ENCODE measurements at places on chromosomes 13 and 19. TPM values are rescaled to one million over a fixed set of nuclear protein-coding genes. Genes with fewer than 3 reads are reported as not detected.

MEIS3 gene
- 93.7 TPM for total RNA-seq

NXNL1 gene
- not detected for total RNA-seq

ZNF836 gene
- 7.5 TPM for total RNA-seq

ALOX5AP gene
- total RNA-seq = 2.9 TPM

DNA sequence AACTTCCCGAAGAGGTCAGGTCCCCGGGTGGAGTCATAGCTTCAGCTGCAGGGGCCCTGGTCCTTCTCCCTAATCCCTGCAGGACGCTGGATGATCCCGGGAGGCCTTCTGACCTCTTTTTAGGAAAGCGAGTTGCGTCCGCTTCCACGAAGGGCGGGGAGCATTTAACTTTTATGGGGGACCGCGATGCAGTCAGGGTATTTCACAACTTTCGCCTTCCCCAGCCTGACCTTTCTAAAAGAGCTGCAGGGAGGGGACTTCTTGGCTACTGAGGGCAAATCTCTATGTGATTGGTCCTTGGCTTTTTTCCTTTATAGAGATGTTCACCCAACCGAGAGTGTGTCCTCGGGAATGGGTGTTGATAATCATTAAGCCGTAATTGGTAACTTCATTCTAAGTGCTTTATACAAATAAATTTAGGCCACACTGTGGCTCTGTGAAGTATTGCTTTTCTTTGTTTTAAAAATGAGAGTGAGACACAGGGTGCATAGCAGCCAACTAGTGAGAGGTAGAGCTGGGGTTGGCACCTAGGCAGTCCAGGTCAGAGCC, 778 bp downstream of the ZNF230 start:
- no peak for DNase-seq
- peaks cover 8% of the 10 kb centered on the region for H3K4me1 ChIP-seq
- peaks cover 10% of the 10 kb centered on the region for H3K36me3 ChIP-seq
- peak overlapping the region; percentile 88 for H3K4me3 ChIP-seq
- no peaks in the 10 kb centered on the region for H3K27me3 ChIP-seq
